ENCODE measurements at places on chromosomes 12 and 14. TPM values are rescaled to one million over a fixed set of nuclear protein-coding genes. Genes with fewer than 3 reads are reported as not detected.

KRT74 gene
- total RNA-seq = 2.9 TPM

DNA sequence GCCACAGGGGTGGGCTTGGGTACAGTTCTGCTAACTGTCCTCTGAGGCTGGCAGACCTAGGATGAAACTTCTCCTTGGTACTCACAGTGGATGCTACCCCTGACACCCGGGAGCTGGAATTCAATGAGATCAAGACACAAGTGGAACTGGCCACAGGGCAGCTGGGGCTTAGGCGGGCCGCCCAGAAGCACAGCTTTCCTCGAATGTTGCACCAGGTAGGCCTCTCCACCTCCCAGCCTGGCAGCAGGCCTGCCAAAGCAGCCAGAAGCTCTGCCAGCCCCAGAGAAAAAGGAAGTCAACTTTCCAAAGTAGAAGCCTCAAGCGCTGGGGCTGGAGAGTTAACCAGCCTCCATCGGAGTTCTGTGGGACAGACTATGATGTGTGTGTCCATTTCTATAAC, 2.4 kb upstream of the NRL start:
- no peak overlapping the region for H3K27ac ChIP-seq
- DNase-seq = no peak
- no peak overlapping the region for H3K4me3 ChIP-seq
- peaks cover 52% of the 10 kb centered on the region for H3K36me3 ChIP-seq
- H3K27me3 ChIP-seq = no peaks in the 10 kb centered on the region
- H3K4me1 ChIP-seq = peaks cover 22% of the 10 kb centered on the region

PTGR2 gene
- total RNA-seq = 15.9 TPM

DNA sequence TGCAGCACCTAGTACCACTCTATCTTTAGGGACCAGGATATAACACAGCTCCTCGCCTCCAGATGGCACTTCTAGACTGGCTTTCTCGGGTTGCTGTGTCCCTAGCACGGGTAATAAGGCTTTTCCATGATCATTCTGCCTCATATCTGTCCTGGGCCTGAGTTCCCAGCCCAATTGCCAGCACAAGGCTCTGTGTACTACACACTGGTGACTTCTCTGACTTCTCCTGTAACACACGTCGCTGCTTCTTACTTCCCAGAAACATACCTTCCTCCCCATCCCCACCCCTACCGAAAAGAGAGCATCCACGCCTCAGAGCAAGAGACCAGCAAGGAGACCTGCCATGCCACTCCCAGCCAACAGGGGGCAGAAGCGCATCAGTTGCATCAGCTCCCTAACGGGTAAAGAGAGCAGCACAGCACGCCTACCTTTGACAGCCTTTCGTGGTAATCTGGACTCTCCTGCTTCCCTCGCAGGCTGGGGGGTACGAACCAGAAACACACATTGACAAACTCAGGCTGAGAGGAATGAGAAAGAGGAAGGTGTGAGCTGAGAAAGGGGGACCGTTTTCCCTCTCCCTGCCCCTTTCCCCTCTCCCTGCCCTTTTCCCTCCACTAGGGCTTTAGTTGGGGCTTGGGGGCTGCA, 21.2 kb upstream of the ZNF740 start:
- H3K27me3 ChIP-seq = no peaks in the 10 kb centered on the region
- DNase-seq = peak; percentile 86
- no peak overlapping the region for H3K4me3 ChIP-seq
